ENCODE measurements at places on chromosomes 2 and 18. TPM values are rescaled to one million over a fixed set of nuclear protein-coding genes. Genes with fewer than 3 reads are reported as not detected.
A peak's percentile ranks its signal among the peaks of the same experiment; 100 is the strongest.

TXNDC2 gene
- total RNA-seq: 0.07 TPM

ANKRD30BL gene
- not detected for total RNA-seq

LRRTM1 gene
- total RNA-seq: not detected

SCG2 gene
- total RNA-seq: 0.28 TPM

IMPA2 gene
- total RNA-seq: 2.2 TPM

SYT4 gene
- total RNA-seq: not detected

CD8B gene
- not detected for total RNA-seq

OR6B2 gene
- total RNA-seq: not detected

ASXL3 gene
- total RNA-seq: not detected

IL1B gene
- total RNA-seq: 1.6 TPM

ANKRD44 gene
- total RNA-seq: 4.6 TPM

- H3K4me3 ChIP-seq: no peak overlapping the region
- peaks cover 13% of the 10 kb centered on the region for H3K4me1 ChIP-seq
- no peak overlapping the region for H3K27ac ChIP-seq
- no peak for DNase-seq
- peaks cover 7% of the 10 kb centered on the region for H3K27me3 ChIP-seq
Measured at GRCh38 chr18:3177902-3178687, 41.7 kb downstream of the MYOM1 start.

GRCh38 chr2:197628043-197628500 lies 47.3 kb downstream of the RFTN2 start:
- H3K27ac ChIP-seq: no peak overlapping the region
- no peak for DNase-seq
- no peaks in the 10 kb centered on the region for H3K4me1 ChIP-seq
- no peaks in the 10 kb centered on the region for H3K36me3 ChIP-seq
- H3K4me3 ChIP-seq: no peak overlapping the region
- peaks cover 3% of the 10 kb centered on the region for H3K27me3 ChIP-seq

DNA sequence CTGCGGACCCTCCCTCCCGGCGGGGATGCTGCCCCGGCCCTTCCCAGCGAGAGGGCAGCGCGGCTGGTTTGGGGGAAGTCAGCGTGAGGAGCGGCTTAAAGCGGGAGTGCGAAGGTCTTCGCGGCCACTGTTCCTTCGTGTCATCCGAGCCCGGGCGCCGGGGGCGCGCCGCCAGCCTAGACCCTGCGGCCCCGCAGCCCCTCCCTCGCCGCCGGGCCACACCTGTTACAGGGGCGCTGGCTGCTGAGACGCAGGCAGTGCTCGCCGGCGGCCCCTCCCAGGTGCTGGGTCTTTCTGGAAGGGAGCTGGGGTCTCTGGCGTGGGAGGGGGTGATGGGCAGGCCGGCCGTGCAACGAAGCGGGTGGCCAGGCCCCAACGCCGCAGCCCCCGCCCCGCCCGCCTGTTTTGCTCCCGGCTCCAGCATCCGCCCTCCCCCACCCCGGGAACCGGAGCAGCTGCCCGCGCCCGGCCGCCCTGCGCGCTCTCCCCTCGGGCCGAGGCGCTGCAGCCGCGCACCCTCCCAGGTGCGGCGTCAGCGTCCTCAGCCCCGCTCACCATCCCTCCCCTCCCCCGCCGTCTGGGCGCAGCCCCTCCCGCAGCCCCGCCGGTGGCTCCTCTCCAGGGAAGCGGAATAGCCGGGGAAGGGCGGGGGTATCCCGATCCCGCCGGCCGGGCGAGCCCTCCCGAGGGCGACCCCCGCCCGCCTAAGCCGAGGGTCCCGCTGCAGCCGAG lies 727 bp downstream of the KIF1A start:
- peaks cover 11% of the 10 kb centered on the region for H3K36me3 ChIP-seq
- no peak overlapping the region for H3K4me3 ChIP-seq
- H3K27ac ChIP-seq: no peak overlapping the region
- DNase-seq: no peak

DNA sequence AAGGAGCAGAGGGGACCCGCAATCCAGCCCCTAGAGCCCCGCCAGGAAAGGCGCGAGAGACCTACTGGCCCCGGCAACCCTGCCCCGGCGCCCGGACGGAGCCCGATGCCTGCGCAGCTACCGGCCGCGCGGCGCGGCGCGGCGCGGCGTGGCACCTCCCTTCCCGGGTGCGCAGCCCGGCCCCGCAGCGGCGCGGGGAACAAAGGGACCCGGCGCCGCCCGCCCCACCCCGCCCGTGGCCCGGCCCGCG lies 307 bp downstream of the CDH2 start:
- DNase-seq: no peak
- peaks cover 20% of the 10 kb centered on the region for H3K36me3 ChIP-seq
- peak overlapping the region; percentile 83 for H3K27ac ChIP-seq
- peaks cover 5% of the 10 kb centered on the region for H3K27me3 ChIP-seq
- peaks cover 57% of the 10 kb centered on the region for H3K4me1 ChIP-seq

DNA sequence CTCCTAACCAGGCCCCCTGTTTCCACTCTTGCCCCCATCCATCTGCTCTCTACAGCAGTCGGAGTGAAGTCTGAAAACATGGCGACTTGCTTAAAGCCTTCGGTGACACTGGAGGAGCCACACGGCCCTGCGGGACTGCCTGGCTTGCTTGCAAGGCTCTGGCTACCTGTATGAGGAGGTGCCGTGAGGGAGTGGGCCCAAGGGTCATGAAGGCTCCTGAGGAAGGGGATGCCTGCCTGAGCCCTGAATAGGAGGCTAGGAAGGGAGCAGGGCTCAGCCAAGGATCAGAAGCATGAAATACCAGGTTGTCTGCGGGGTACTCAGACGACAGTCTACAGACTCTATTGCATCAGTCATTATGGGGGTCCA lies 75.4 kb downstream of the EMX1 start:
- DNase-seq: no peak
- H3K27me3 ChIP-seq: no peaks in the 10 kb centered on the region

DNA sequence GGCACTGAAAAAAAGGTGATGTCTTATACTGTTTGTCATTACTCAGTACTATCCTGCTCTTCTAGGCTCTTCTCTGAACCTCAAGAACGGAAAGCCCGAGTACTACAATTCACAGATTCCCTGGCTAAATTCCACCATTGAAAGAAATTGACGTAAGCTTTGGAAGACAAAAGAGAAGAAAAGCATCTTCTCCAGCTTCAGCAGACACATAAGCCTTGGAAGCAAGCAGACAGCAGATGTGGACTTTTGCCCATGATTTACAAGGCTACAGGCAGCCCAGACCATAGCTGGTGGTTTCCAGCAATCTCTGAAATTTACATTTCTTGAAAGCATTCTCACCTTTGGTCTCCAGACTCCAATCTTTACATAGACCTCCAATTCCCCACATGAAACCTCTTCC lies 289.0 kb downstream of the C1D start:
- peaks cover 25% of the 10 kb centered on the region for H3K4me1 ChIP-seq
- DNase-seq: no peak
- no peaks in the 10 kb centered on the region for H3K36me3 ChIP-seq
- H3K4me3 ChIP-seq: no peak overlapping the region

DNA sequence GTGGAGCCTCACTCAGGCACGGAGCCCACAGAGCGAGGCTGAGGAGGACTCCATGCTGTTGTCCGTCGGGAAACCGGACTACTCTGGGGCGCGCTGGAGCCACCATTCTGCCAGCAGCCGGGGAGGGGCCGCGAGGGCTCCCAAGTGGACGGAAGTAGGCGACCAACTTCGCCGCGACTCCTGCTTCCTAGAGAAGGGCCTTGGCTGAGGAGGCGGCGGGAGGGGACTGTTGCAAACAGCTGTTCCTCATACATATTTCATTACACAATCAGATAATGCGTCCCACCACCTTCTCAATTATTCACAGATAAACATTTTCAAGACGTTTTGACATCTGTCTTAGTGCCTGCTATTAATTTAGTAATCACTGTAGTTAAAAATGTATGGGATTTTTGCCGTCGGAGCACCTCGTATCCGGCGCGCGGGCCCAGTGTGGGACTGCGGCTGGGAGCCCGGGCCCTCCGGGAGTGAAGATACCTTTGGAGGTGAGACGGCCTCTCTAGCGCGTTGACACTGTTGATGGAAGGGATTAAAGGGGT lies 11.7 kb upstream of the SIX3 start:
- H3K27me3 ChIP-seq: peaks cover 67% of the 10 kb centered on the region
- DNase-seq: no peak
- no peaks in the 10 kb centered on the region for H3K36me3 ChIP-seq
- no peak overlapping the region for H3K27ac ChIP-seq
- H3K4me3 ChIP-seq: no peak overlapping the region

DNA sequence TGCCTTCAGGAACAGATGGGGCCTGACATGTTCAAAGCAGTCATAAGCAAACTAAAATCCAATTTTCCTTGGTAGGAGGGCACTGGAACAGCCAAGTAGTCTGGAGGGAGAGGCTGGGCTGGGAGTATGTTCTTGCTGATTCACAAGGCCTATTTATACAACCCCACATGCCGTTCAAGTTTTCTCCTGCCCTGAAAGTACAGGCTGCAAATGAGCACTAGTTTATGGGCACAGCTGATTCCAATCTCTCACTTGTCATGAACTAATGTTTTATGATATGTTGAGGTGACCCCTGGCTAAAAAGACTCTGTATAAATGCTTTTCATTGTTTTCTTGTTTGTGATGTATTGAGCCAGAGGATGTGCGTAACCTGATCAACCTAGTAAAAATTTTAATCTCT lies 183.4 kb upstream of the SRD5A2 start:
- H3K4me1 ChIP-seq: peaks cover 6% of the 10 kb centered on the region
- H3K36me3 ChIP-seq: no peaks in the 10 kb centered on the region
- no peak overlapping the region for H3K27ac ChIP-seq
- DNase-seq: peak; percentile 43
- H3K4me3 ChIP-seq: no peak overlapping the region
- peaks cover 5% of the 10 kb centered on the region for H3K27me3 ChIP-seq

DNA sequence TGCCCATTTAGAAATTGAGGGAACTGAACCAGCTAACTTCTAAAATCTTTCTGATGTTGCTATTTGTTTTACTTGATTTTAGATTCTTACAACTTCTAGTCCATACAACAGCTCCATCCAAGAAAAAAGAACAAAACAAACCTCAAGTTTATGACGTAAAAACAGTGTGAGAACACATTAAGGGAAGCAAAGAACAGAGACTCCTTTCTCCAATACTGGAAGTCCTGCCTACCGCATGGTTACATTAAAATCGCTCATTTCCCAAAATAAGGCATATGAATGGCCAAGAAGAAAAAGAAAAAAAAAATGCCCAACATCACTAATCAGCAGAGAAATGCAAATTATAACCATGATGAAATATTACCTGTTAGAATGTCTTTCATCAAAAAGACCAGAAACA lies 110.0 kb downstream of the TRIB2 start:
- no peak for DNase-seq
- H3K27ac ChIP-seq: no peak overlapping the region
- H3K27me3 ChIP-seq: no peaks in the 10 kb centered on the region
- peaks cover 30% of the 10 kb centered on the region for H3K4me1 ChIP-seq
- no peak overlapping the region for H3K4me3 ChIP-seq

Measured in HFFc6 (cell line).